ENCODE measurements at places on chromosomes 3 and 15.
A peak's percentile ranks its signal among the peaks of the same experiment; 100 is the strongest.

DNA sequence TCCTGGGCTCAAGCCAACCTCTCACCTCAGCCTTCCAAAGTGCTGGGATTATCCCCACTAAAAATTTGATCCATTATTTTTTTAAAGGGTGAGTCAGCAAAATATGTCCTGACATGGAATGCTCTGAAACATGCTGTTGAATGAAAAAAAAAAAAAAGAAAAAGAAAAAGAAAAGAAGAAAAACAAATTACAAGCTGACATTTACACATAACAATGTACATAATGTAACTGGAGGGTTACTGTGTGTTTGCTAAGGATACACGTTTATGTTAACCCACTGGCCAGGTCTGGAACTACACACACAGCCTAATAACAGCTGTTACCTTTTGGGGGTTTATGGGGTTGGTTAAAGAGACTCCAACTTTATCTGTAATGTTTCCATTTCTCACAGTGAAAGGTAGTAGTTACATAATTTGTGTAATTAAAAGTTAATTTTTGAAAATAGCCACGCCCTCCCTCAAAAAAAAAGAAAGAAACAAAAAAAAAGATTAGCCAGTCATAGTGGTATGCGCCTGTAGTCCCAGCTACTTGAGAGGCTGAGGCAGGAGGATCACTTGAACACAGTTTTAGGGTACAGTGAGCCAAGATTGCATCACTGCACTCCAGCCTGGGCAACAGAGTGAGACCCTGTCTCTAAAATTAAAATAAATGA, 3.1 kb upstream of the MESP2 start:
- DNase-seq, result no peak

GRCh38 chr3:25594007-25594502, 70.7 kb downstream of the TOP2B start:
- DNase-seq, result peak; percentile 57

DNA sequence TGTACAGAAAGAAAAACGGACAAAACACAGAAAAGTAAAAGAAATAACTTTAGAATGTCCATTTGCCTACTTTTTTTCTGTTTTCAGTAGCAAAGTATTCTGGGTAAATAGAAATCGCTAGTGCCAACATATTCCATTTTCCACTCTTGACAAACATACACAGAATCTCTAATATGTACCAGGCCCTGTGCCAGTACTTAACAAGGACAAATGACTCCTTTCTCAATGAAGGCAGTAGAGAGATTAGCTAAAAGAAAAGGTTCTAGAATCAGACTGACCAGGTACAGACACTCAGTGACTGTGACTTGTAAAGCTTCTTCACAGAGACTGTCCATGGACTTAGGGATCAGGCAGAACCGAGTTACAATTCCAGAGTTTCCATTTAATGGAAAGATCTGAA, 165.8 kb upstream of the STAC start:
- DNase-seq, result no peak

- DNase-seq, result no peak
These were observed 31.9 kb downstream of the ITGA11 start for GRCh38 chr15:68400066-68400456.

- no peak for DNase-seq
These were observed 165.7 kb downstream of the ZNF385D start for GRCh38 chr3:21585216-21585740.

DNA sequence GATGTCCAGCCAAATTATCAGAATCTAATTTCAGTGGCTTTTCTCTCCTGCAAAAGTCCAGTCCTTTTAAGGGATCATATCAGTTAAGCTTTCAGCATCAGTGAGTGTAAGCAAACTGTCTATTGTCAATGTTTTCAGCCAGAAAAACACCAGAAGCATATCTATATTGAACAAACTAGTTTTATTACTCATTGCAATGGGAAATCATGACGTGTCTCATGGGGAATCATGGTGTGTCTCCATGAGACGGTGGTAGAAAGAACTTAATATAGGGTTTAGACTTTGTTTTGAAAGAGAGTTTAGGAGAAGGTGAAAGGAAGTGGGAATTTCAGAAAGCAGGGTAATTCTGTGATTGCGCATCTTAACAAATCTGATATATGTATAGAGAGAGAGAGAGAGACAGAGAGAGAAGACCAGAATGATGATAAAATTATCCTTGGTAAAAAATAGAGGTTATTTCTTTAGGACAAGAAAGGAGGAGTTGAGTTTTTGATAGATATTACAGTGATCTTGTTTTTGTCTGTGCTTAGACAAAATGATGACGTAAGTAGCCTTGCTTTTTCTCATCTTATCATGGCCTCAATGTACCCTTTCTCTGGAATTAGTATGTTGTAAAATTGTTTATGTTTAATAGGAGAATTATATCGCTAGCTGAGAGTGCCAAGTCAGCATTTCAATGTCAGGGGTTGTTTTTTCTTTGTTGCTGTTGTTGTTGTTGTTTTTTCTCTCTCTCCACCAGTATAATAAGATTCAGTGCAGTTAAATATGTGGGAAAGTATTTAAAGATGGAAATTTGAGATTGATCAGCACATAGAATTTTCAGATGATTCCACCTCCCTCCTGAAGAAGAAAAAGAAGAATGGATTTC, 129.9 kb upstream of the OSTN start:
- DNase-seq, result no peak

GRCh38 chr15:73924171-73924921, 1.9 kb upstream of the LOXL1 start:
- peak; percentile 30 for DNase-seq

DNA sequence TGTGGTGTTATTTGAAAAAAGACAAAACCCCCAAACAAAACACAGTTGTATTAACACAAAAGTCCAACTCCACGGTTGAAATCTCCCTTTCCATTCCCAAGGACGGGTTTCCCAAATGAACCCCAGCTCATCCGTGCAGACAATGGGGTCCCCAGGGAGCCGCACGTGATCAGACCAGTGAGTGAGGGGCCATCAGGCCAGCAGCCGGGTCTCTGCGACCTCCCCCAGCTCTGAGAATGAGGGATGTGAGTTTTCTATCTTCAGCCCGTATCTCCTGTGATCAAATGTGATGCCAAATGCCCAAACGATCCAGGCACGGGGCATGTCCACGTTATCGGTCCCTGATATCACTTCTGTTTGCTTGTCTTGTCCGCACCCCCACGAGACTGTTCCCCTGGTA, 138.0 kb downstream of the OPA1 start:
- no peak for DNase-seq

Data from midbrain (tissue), 1 donor.